ENCODE measurements at places on chromosomes 2 and 18. TPM values are rescaled to one million over a fixed set of nuclear protein-coding genes. Genes with fewer than 3 reads are reported as not detected.

DNA sequence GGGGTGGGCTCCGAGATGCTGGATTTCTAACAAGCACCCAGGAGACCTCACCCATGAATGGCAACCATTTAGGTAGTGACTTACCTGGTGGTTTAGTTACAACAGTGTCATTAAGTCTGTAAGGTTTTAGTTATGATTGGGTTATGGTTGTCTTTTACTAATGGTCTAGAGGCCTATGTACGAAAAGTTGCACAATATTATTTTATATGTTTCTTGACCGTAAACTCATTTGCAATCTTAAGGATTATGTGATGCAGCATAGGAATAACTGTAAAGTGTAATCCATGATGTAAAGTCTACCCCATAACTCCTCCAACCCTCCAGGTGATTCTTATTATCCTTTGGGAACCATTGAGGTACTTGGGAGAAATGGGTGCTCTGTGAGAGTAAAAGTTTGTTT lies 155.4 kb upstream of the ZEB2 start:
- DNase-seq: no peak

GRCh38 chr18:8667846-8668245 lies 37.5 kb upstream of the MTCL1 start:
- DNase-seq: no peak

DNA sequence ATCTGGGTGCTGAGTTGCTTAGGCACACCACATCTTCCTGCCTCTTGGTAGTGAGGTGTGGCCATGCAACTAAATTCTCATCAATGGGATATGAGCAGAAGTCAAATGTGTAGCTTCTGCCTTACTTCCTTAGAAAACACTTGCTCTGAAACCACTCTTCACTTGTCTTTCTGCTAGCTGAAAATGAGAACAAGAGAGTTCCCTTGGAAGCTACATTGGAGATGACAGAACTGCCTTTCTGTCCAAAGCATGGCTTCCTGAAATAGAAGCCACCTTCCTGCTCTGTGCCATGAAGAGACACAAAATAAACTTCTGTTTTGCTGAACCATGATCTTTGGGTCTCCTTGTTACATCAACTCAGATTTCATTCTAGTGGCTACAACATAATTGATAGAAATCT lies 659.9 kb downstream of the IRS1 start:
- DNase-seq: no peak

DNA sequence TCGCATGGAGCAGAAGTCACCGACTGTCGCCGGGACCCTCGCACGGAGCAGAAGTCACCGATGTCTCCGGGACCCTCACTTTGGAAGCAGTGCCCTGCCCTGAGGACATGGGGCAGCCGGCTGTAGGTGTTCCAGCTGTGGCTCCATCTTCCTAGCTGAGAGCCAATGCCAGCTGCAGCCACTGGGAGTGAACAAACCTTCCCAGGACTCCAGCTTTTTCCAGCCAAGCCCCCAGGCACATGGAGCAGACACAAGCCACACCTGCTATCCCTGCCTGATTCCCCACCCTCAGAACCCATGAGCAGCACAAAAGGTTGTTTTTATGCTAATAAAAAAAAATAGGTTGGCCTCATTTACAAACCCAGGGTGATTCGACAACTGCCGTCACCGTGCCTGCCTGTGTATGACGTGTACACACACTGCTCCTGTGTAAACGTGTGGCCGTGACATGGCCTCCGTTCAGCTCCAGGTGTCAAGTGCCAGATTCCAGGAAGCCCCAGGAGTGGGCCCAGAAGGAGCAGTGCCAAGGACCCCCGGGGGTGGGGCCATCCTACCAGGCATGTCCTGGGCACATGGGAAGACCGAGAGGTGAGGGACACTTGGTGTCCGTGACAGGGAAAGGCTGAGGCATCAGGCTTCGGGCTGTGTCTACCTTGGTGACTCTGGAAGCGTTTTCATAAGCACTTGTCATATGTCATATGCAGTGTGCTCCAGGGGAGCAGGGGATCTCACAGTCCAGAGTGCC lies 91.5 kb downstream of the EIPR1 start:
- DNase-seq: no peak

DNA sequence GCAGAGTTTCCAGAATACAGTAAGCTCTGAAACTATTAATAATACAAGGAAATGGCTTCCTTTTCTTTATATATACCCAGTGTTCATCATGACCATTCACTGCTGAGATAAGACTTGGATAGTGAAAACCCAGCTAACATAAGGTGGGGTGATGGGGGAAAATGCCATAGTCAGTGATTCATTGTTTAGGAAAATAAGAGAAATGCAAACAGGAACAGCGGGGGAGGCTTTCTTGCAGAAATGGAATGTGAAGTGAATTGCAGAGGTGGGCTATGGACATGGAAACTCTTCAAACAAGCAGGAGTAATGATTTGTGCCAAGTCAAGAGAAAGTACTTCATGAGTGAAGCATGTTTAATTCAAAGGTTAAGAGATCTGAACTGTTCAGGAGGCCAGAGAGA lies 519.4 kb downstream of the TDRD15 start:
- DNase-seq: no peak

GRCh38 chr2:199751492-199752120 lies 99.4 kb downstream of the FTCDNL1 start:
- DNase-seq: no peak

VWA3B gene
- not detected for total RNA-seq

DNA sequence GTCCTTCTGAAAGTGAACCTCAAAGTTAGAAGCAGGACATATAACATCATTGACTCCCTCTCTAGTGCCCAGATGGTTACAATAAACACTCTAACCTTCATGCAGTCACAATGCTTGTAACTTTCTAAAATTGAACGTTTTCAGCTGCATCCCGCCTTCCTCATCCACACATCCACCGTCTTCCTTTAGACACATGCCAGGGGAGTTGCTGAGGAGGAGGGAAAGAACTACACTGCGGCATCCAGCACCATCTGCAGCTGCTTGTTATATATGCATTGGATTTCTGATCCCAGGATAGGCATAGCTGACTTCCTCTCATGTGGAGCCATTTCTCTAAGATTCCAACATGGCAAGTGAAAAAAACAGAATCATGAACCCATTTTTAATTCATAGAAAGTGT lies 96.8 kb downstream of the FBXO15 start:
- no peak for DNase-seq

MREG gene
- total RNA-seq: 3.8 TPM

CCDC68 gene
- total RNA-seq: 8.5 TPM

DNA sequence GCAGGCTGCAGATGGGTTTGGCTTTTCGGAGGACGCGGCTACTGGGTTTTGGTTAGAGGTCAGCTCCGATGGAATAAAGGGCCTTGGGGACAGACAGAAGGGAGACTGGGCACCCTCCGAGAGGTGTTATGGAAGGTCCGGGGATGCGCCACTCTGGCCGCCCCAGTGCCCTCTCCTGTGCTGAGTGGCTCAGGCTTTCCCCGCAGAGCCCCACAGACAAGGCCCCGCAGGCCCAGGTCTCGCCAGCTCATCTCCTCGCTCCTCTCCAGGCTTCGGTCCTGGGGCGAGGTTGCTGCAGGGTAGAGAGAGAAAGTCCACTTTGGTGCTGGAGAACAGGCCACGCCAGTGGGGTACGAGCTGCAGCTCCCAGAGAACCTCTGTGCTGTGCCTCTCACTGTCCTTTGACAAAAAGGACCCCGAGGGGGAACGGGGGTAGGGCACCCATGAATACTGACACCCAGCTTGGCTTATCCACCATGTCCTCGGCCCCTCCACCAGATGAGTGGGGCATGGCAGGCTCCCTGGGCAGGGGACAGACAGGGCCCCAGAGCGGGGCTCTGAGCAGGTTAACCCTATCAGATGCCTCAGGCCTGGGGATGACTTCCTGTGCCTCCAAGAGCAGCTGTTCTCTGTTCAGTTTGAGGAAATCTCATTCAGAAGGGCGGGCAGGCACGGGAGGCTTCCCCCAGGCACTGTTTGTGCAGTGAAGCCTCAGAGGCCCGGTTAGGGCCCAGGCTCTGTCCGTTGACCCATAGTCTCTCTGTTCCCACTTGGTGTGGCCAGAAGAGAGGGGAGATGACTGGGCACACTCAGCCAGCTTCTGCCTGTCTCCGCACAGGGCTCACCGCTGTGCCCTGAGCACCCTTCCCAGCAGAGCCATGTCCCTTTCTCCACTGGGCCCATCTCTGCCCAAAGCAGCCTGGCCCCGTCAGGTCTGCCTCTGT lies 15.7 kb upstream of the CNNM3 start:
- no peak for DNase-seq

BUB1 gene
- total RNA-seq: 0.66 TPM

UNC80 gene
- not detected for total RNA-seq

DNA sequence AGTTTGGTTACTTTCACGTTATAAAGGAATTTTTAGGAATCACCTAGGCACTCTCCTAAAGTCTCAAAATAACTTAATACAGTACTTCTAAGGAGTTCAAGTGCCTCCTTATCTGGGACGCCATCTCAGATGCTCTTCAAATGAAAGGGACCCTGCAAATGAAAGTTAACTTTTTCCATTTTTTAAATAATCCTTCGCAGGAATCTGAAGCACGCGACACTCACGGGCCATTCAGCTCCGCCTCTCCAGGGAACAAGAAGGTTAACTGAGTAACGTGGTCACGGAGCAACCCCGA lies 537 bp upstream of the ZC3H15 start:
- DNase-seq: no peak

- no peak for DNase-seq
These were observed 164.0 kb upstream of the ZEB2 start for GRCh38 chr2:144683966-144684365.

PLGLB2 gene
- 4.0 TPM for total RNA-seq

All from breast epithelium (tissue), 4 donors.